Activated CD4-positive, CD25-positive, alpha-beta regulatory T cell treated with anti-CD3 and anti-CD28 coated beads, Interleukin-2, amount 50 U/mL, for 24 hours (primary cell): ENCODE measurements at places on chromosomes 6 and 20.

DNA sequence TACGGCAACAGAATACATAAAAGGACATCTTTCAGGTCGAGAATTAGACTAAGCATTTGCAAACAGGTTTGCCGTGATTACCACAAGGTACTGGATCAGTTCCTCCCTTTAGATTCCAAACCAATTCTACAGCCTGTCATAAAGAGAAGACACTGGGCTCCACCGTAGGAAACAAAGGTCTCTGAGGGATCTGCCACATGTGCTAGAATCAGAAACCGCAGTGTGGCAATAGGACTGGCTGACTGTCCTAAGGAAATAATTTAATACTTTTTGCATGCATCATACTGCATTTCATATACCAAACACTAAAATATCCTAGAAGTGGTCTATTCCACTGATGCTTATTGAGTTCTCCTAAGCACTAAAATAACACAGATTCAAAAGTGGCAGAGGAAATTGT, 59.2 kb downstream of the POPDC3 start:
- no peak for ATAC-seq

DNA sequence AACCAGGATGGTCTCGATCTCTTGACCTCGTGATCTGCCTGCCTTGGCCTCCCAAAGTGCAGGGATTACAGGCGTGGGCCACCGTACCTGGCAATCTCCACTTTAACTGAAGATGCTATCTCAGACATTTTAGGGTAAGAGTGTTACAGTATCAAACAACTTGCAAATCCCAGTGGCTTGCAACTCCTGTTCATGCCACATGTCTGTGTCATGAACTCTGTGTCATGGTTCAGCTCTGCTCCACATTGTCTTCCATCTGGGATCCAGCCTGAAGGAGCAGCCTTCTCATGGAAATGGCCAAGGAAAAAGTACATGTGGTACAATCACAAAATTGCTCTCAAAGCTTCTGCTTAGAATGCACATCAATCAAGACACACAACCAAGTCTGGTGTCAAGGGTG, 114.9 kb downstream of the MAP3K5 start:
- ATAC-seq = no peak

DNA sequence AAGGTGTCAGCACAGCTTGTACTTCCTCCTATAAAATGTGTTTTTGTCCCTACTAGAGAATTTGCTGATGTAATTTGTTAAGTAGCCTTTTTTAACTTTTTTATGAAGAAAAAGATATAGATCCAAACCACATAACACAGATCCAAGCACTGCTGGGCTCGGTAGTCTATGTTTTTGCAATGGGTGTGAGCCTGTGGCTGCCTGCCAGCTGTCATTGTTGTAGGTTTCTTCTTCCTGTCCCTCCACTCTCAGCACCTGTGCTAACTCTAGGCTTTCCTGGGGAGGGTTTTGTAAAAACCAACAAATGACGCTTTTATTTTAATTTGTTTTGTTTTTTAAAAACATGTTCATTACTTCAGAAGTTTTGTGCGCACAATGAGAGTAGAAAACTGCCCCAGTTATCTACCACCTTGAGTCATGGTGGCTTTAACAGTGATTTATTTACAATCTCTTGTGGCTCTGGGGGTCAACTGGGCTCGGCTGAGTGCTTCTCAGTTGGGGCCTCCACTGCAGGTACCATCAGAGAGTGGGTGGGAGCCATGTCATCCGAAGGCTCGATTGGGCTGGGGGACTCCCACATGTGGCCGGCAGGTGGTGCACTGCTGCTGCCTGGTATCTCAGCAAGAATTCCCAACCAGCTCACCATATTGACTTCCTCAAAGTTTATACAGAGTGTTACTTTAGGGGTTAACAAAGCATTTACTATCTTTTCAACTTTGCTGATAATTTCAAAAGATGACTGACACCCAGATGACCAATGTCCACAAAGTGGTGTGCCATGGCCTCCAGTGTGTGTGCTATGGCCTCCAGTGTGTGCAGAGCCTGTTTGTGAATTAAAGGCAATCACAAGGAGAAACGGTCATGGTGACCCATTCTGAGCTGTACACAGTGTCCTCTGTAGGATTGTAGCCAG, 3.0 kb upstream of the CCR6 start:
- peak; percentile 36 for ATAC-seq

GRCh38 chr6:3081960-3082359, 13.7 kb downstream of the RIPK1 start:
- ATAC-seq = no peak

GRCh38 chr6:116017546-116018295, 43.0 kb downstream of the FRK start:
- ATAC-seq = no peak

DNA sequence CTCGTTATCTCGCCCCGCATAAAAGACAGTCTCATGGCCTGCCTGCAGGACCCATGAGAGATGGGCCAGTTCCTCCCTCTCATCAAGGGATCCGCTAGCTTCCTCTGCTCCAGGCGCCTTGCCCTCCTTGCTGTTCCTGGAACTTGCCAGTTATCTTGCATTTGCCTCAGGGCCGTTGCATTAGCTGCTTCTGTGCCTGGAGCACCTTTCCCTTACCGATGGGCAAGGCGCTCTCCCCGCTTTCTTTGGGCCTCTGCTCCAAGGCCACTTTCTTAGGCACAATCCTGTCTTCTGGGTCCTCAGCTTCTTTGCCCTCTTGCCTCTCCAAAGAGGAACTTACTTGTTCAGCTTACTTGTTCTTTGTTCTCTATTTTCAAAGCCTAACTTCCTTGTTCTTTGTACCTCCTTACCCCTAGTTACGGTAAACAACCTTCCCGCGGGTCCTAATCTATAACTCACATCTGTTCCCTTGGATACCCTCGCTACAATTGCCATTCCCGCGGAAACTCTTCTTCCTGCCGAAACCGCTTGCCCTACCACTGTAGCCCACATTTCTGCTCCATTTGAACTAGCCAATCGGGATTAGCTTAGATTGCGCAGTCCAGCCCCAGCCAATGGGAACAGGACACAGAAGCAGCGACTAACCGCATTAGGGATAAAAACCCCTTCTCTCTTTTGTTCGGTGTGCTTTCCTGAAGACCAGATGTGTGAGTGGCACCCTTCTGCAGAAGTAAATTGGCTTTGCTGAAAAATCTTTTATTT, 887 bp upstream of the NSFL1C start:
- ATAC-seq = no peak

GRCh38 chr20:59617221-59617620, 12.9 kb downstream of the PHACTR3 start:
- ATAC-seq = no peak

DNA sequence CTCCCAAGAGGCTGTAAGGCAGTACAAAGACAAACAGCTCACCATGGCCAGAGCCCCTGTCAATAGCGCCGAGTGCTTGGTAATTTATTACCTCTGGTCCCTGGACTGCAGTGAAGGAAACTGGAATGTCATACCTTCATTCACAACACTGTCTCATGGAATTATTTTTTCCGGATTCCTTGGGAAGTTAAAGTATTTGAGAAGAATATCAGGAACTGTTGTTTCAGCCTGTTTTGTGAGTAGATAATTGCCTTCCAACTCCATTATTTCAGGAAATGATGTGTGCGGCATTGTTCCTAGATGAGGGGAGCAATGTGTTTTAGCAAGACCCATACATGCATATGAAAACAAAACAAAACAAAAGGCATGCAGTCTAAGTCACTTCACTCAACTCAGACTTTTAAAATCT, 64.0 kb downstream of the BLOC1S5 start:
- ATAC-seq = no peak

GRCh38 chr20:9235518-9235917, 166.6 kb downstream of the PLCB4 start:
- ATAC-seq = no peak

- no peak for ATAC-seq
These were observed 120.8 kb downstream of the MAFB start for GRCh38 chr20:40568200-40568599.

DNA sequence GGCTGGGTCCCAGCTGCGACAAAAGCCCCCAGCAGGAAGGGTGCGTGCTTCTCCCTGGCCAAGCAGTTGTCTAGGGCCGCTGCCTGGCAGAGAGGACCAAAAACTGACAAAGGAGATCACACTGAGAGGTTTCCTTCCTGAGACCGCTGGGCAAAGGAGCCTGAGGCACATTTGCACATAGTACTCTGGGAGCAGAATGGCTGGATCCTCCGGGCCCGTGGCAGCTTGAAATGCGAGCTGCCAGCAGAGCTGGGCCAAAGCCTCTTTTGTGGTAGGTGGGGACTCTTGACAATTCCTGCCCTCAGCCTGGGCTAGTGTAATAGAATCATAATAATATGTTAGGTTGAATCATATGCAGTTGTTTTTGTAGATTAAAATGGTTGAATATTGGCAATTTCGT, 33.1 kb upstream of the RNF8 start:
- no peak for ATAC-seq

DNA sequence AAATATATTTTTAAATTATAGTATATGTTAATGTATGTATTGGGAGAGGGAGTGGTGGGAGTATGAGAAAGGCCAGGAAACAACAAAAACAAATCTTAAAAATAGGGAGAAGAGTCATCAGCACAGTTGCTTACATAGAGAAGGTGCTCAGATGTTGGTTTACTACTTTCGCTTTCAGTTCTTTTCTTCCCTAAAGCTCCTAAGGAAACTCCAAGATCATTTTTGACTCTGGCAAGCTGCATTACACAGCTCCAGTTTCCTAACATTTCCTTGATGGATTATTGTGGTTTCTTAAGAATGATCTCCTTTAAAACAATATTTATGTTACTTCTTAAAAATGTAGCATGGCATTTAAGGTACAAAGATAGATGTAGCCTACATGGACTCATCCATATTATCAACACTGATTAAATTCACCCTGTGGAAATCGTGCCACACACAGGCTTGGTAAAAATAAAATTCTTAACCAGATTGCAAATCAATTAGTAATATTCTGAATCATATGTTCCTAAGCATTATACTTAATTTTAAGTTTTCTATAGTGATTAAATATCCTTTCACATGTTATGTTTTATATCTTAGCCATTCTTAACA, 118.0 kb upstream of the MAN1A1 start:
- ATAC-seq = no peak

- no peak for ATAC-seq
These were observed 316.0 kb downstream of the QKI start for GRCh38 chr6:163730246-163731210.
